ENCODE measurements at places on chromosomes 16 and 17.
A peak's percentile ranks its signal among the peaks of the same experiment; 100 is the strongest.

DNA sequence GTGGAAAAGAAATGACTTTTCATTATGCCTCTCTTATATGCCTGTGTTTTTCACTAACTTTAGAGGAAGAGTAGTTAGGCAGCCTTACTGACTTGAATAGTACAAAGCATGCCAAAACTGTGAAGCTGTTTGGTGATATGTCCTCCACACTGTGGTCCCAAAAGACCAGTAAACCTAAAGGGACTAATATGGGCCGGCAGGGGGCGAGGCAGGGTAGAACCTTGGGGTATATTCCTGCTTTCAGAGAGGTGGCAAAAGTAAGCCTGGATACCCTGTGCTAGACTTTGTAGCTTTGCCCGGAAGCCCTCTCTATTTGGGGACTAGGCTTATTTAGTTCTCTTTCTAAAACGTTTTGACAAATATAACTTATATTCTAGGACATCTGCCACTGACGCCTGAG lies 36.5 kb upstream of the VWA3A start:
- DNase-seq: peak; percentile 14

DNA sequence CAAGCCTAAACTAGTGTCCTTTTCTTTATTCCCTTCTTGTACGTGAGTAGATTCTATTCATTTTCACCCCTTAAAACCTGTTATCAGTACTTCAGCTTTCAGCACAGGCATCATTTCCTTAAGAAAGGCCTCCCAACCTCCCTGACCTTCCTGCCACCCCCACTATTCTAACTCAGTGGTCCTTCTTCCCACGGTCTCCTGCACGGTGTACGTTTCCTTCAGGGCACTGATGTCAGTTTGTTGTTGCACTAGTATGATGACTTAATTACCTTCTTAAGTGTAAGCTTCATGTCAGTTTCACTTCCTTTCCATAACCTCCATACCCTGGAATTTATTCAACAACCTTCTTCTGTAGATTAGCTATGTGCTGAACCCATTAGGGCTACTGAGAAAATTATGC lies 484.2 kb downstream of the HS3ST4 start:
- DNase-seq: no peak

DNA sequence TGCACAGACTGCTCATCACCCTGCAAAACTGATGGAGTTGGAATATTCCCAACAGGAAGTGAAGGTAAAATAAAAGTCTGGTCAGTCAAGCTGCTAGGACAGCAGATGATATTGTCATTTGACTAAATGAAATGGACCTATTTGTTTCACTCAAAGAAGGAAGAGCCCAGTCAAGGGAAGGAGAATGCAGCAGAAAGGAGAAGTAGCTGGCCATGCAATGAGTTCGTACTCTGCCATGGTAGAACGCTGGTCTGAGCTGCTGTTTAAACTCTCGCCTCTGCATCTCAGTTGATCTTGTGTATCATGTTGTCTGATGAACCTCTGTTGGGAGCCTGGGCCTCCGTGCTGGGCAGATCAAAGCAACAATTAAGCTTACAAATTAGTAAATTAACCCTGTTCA lies 15.6 kb upstream of the YPEL2 start:
- DNase-seq: no peak

DNA sequence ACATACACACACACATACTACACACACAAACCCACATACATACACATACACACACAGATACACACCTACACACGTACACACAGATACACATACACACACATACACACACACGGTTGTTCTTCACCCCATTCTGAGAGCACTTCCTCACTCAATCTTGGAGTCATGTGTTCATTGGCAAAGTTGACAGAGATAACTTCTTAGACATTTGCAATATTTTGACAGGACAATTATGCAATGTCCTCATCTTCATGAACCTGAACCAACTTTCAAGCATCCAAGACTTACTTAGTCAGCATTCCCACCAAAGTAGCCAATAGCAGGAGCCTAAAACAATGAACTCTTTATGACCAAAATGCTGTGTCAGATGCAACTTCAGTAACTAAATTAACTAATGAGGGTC lies 77.1 kb upstream of the DNAH17 start:
- DNase-seq: no peak

DNA sequence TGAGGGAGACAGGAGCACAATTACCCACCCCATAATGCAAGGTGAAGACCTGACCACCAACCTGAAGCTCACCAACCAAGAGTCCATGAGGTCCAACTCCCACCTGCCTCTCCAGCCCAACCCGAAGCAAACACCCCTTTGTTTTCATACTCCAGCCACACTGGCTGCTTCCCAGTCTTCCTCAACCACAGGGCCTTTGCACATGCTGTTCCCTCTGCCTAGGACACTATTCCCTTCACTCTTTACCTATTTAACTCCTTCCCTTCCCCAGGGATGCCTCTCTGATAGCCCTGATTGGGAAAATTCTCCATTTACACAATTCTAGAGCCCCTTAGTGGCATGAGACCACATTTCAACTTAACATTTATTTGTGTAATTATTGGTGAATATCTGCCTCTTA lies 86.0 kb downstream of the VAT1L start:
- no peak for DNase-seq

DNA sequence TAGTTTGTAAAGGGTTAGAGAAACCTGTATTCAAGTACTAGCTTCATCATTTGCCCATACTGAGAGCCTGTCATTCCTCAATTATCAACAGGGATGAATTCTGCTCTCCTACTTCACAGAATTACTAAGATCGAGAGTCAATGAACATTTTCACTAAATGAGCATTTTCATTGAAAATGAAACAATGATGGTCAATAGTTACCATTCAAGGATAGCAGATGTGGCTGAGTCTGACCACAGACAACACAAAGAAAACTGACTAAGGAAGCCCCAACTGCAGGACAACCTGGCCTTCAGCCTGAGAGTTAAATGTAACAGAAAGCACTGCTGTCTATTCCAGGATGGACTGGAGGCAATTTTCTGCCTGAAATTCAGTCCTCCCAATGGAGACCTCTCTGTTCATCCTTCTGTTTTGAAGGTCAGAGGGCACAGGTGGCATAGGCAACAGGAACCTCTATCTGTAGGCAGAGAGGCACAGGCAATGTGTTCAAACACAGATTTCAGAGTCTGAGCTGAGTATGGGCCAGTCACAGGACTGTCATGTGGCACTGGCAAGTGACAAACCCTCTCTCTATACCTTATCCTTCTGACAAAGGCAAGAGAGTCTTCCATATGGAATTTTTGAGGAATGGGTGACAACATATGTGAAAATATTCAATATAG lies 19.5 kb downstream of the TRAF4 start:
- DNase-seq: no peak

- DNase-seq: no peak
Measured at GRCh38 chr17:78202666-78203065, 11.4 kb upstream of the BIRC5 start.

DNA sequence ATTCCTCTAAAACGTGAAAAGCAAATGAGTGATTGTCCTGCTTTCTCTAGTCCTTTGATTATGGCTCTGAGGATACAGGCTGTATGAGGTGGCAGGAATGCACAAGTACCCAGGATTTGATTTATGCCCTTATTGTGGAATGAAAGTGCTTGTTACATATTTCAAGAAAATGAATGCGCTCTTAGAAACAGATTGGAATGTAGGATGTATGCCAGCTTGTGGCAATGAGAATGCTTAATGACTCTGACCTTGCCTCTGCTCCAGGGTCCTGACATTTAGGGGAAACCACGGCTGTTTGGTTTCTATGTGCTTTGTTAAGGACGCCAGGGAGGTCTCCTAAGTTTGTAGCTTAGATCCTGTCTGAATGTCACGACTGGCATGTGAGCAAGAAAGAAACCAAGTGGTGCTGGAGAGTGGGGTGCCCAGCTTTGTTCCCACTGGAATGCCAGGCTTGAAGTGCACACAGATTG lies 22.0 kb downstream of the PRCD start:
- no peak for DNase-seq

GRCh38 chr17:2395258-2396181 lies 5.3 kb downstream of the MNT start:
- peak; percentile 39 for DNase-seq

GRCh38 chr16:254461-254860 lies 19.8 kb downstream of the FAM234A start:
- DNase-seq: no peak

- peak; percentile 8 for DNase-seq
Measured at GRCh38 chr16:83470416-83470815, 337.4 kb upstream of the HSBP1 start.

Measured in epithelial cell of esophagus (primary cell).